Endothelial cell of umbilical vein (primary cell): ENCODE measurements at places on chromosomes 12 and 14. TPM values are rescaled to one million over a fixed set of nuclear protein-coding genes. Genes with fewer than 3 reads are reported as not detected.

E2F7 gene
- total RNA-seq: 19.8 and 24.4 TPM in 2 replicates

KRT85 gene
- not detected in 2 replicates for total RNA-seq

RND1 gene
- 4.0 and 4.4 TPM in 2 replicates for total RNA-seq

FOXJ2 gene
- total RNA-seq: 13.3 and 13.9 TPM in 2 replicates

TMPRSS12 gene
- total RNA-seq: not detected in 2 replicates

GARIN6 gene
- not detected in 2 replicates for total RNA-seq

NUDT14 gene
- 97.7 and 104 TPM in 2 replicates for total RNA-seq

BMAL2 gene
- 30.9 and 33.3 TPM in 2 replicates for total RNA-seq

ARHGEF25 gene
- total RNA-seq: 4.7 and 7.4 TPM in 2 replicates

DAD1 gene
- 299 and 304 TPM in 2 replicates for total RNA-seq

OAS2 gene
- 2.4 and 3.1 TPM in 2 replicates for total RNA-seq

WBP11 gene
- 70.5 and 77.1 TPM in 2 replicates for total RNA-seq

TTC9 gene
- 0.09 TPM in 1 of 2 replicates, not detected in the other for total RNA-seq

FAM90A1 gene
- total RNA-seq: not detected in 2 replicates

TC2N gene
- total RNA-seq: 0.40 TPM in 1 of 2 replicates, not detected in the other

GLT8D2 gene
- total RNA-seq: 1.5 and 1.7 TPM in 2 replicates

RIMBP2 gene
- total RNA-seq: not detected in 2 replicates

SYCP3 gene
- total RNA-seq: 0.25 and 0.29 TPM in 2 replicates

ANKRD33 gene
- 0.95 and 1.2 TPM in 2 replicates for total RNA-seq

LMNTD1 gene
- not detected in 2 replicates for total RNA-seq

WDHD1 gene
- total RNA-seq: 22.5 TPM in 2 replicates

AGAP2 gene
- total RNA-seq: 0.05 and 0.24 TPM in 2 replicates

LEMD3 gene
- 24.2 and 29.0 TPM in 2 replicates for total RNA-seq

C12orf60 gene
- total RNA-seq: 1.1 and 1.3 TPM in 2 replicates

KRT81 gene
- not detected in 2 replicates for total RNA-seq

ZDHHC22 gene
- total RNA-seq: 0.24 and 0.28 TPM in 2 replicates

TAS2R20 gene
- 2.2 and 3.3 TPM in 2 replicates for total RNA-seq

EIF2S3B gene
- 0.44 and 0.55 TPM in 2 replicates for total RNA-seq

PLEKHD1 gene
- total RNA-seq: not detected in 2 replicates

SLC4A8 gene
- total RNA-seq: 7.1 and 9.7 TPM in 2 replicates

DBX2 gene
- not detected in 2 replicates for total RNA-seq

KCNMB4 gene
- total RNA-seq: 0.97 and 2.1 TPM in 2 replicates

MFAP5 gene
- total RNA-seq: not detected in 2 replicates

LRTM2 gene
- not detected in 2 replicates for total RNA-seq

CLEC1B gene
- not detected in 2 replicates for total RNA-seq

CCDC175 gene
- not detected in 2 replicates for total RNA-seq

TMEM229B gene
- total RNA-seq: 0.28 TPM in 1 of 2 replicates, not detected in the other
